ENCODE measurements at places on chromosomes 16 and 17.

DNA sequence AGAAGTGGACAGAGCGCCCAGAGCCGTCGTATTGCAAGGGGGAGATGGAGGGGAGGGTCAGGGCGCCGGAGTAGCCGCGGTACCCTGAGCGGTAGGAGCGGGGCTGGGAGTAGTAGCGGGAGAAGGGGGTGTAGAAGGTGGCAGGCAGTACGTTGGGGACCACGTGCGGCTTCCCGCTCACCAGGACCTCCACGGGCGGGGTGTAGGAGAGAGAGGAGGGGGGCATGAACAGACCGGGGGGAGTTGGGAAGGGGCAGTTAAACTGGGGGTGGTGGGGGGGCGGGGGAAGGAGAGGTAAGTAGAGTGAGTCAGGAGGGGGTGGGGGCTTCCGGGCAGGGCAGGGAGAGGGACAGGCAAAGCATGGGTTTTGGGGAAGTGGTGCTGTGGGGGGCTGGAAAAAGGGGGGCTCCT, 16.8 kb downstream of the ST6GALNAC2 start:
- DNase-seq = no peak

GRCh38 chr17:82267575-82268379, 5.7 kb downstream of the CSNK1D start:
- DNase-seq = peak; percentile 95

- no peak for DNase-seq
These were observed 1.8 kb upstream of the OR1E1 start for GRCh38 chr17:3400055-3400454.

DNA sequence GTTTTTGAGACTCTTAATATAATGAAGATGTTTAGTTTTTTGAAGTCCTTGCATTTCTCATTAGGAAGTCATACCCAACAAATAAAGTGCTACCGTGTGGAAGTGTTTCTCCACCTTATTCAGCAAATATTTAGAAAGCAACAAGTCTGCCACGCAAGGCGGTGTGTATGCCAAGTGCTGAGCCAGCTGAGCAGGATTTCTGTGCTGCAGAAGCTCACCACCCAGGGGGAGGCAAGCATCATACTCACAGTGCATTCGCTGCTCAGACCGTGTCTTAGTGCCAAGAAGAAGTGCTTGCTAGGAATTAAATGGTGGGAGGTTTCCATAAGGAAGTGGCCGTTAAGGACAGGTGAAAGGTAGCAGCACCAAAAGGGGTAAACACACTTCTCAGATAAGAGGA, 111.2 kb downstream of the ARHGAP44 start:
- DNase-seq = no peak

DNA sequence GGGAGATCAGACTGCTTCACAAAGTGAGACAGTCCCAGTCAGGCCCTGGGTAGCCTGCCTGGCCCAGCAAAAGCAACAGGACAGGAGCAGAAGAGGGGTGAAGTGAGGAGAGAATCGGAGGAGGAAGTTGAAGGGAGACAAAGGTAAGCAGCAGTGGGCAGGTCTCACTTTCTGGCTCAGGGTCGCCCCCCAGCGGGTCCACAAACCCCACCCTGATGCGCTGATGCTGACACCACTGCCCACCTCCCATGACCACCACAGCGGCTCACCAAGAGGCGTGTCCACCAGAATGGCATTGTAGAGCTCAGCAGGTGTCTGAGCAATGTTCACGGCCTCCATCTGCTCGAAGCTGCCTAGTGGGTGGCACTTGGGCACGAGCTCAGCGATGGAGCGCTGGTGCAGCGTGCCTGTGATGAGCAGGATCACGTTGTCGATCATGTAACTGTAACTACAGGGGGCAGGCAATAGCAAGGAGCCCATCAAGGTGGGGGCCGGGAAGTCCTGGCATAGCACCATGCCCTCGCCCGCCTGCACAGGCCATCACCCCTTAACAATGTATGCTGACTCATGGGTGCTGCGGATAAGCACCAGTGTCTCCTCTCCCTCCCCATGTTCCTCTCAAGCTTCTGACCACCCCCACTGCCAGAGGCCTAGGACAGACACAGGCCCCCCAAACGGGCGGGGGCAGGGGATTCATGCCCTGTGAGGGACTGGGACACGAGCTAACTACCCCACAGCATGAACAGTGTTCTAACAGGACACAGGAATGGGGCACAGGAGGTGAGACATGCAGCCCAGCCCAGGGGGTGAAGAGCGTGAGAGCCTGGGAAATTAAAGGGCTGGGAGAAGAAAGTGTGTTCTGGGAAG, 13.6 kb downstream of the HSD11B2 start:
- no peak for DNase-seq

DNA sequence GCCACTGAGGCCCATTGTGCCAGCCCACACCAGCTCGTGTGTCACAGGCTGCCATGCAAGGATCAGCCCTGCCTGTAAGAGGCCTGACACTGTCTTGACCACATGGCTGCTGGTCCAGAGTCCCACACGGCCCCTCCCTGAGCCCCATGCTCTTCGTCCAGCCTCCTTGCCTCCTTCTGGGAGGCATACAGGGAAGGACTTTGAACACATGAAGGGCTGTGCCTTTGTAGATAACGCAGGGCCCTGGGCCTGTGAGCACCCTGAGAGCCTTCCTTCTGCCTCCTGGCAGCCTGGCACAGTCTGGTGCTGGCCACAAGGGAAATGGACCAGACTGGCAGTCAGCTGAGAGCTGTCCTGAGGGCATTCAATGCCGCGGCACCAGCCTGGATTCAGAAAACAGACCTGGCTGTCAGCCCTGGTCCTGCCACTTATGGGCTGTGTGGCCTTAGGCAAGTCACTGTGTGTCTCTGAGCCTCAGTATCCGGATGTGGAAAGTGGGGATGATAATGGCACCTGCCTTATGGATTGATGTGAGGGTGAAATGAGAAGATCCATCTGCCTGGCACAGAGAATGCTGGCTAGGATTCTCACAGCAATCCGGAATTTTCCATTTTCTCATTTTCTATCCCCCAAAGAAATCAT, 19.2 kb upstream of the SPNS2 start:
- DNase-seq = no peak

- no peak for DNase-seq
These were observed 139.7 kb downstream of the SHISA6 start for GRCh38 chr17:11380761-11381160.
